Pancreas (tissue), 10 donors: ENCODE measurements at places on chromosomes 3 and 15. TPM values are rescaled to one million over a fixed set of nuclear protein-coding genes. Genes with fewer than 3 reads are reported as not detected.

The IGDCC3 gene
- not detected for polyA plus RNA-seq

The ATP13A5 gene
- polyA plus RNA-seq, result 0.11 TPM

The GOLGA6D gene
- not detected for polyA plus RNA-seq

The GOLGA8G gene
- polyA plus RNA-seq, result not detected

The CPEB1 gene
- polyA plus RNA-seq, result 2.9 TPM

The TAMM41 gene
- polyA plus RNA-seq, result 11.3 TPM

The GNAT1 gene
- not detected for polyA plus RNA-seq
